ENCODE measurements at places on chromosomes 2 and 18. TPM values are rescaled to one million over a fixed set of nuclear protein-coding genes. Genes with fewer than 3 reads are reported as not detected.

The RGPD4 gene
- not detected for total RNA-seq

The RIF1 gene
- total RNA-seq: 15.7 TPM

The NAT8 gene
- not detected for total RNA-seq

The HTR2B gene
- total RNA-seq: 0.03 TPM

The KIAA2012 gene
- total RNA-seq: not detected

The CPO gene
- 0.05 TPM for total RNA-seq

The SERPINB11 gene
- 0.03 TPM for total RNA-seq

The C2orf80 gene
- total RNA-seq: not detected

The CCBE1 gene
- total RNA-seq: 9.8 TPM

The CNDP1 gene
- not detected for total RNA-seq

The CRYGD gene
- not detected for total RNA-seq

The RNF125 gene
- total RNA-seq: 0.26 TPM

The CNTNAP5 gene
- total RNA-seq: not detected

The TSPYL6 gene
- total RNA-seq: not detected

The UGT1A8 gene
- total RNA-seq: 0.10 TPM

The HRH4 gene
- not detected for total RNA-seq

The ALPI gene
- not detected for total RNA-seq

The DSC3 gene
- 1.1 TPM for total RNA-seq

The RAB6C gene
- not detected for total RNA-seq
